ENCODE measurements at places on chromosomes 2 and 18.

DNA sequence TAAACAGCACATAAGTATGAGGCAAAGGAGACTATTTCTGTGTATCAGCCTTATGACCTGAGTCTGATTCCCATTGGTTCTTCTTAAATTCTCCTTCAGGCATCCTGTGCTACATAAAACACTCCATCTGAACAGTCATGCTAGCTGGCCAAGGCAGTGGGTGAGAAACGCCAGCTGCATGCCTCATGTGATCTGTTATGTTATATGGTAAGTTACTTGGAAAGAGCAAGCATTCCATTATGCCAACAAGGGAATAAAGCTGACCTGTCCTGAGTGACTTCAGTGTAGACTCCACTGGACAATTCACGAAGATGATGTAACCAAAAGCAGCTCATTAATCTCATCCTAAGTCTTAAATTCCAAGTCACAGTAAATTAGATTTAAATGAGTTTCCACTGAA is 216.5 kb upstream of the FN1 start:
- DNase-seq: no peak

- DNase-seq: no peak
These were observed 14.4 kb upstream of the MYO3B start for GRCh38 chr2:170163411-170164065.

DNA sequence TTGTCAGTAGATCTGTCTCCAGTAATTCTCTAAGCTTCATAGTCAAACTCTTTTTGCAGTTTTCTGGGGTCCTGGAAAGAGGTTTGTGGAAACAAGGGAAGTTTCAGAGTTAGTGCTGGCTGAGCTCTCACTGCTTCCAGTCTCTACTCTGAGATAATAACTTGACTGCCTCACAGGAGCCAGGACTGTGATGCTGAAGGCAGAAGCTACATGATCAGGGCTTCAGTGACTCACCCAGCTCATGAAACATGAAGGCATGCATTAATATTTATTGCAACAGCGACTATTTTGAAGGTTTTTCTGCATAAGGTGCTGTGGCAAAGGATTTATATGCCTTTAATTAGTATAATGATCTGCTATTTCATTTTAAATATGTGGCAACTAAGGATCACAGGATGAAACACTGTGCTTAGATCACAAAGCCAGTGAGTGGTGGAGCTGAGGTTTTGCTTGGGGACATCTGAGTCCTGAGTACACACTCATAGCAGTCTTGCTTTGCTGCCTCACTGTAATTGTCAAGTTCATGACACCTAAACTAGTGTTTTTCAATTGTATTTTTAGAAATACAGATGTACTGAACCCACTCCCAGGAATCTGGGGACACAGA is 448.4 kb upstream of the GCFC2 start:
- no peak for DNase-seq

DNA sequence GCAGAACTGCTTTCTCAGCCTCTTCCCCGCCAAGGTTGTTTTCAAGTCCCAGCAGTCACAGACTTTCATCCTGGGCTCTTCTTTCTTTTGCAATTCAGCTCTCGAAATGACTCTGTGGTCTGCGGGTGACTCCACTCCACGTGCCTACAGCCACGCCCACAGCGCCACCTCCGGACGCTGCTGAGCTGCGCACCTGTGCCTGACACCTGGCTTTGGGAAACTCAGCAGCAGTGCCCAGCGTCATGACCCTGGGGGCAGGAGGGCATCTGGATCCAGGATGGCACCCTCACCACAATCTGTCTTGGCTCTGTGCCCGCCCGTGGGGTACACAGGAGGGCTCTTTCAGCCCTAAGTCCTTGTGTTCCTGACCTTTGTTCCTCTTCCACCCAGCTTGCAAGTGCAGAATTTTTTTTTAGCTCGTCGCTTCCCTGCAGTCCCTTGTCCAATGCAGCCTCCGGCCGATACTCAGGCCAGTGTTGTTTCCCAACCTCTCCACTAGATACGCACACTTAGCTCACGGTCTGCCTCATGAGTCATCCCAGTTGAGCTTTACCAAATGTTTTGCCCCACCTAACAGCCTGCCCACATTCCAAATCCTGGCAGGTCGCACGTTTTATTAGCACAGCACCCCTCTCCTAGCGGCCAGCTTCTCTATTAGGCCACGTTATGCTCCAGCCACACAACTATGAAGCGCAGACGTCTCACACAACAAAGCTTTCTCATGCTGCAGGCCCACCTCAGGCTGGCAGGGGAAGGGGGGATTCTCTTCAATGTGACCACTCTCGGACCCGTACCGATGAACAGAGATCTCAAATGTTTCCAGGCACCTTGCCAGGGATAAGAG is 6.5 kb upstream of the CAPN10 start:
- no peak for DNase-seq

DNA sequence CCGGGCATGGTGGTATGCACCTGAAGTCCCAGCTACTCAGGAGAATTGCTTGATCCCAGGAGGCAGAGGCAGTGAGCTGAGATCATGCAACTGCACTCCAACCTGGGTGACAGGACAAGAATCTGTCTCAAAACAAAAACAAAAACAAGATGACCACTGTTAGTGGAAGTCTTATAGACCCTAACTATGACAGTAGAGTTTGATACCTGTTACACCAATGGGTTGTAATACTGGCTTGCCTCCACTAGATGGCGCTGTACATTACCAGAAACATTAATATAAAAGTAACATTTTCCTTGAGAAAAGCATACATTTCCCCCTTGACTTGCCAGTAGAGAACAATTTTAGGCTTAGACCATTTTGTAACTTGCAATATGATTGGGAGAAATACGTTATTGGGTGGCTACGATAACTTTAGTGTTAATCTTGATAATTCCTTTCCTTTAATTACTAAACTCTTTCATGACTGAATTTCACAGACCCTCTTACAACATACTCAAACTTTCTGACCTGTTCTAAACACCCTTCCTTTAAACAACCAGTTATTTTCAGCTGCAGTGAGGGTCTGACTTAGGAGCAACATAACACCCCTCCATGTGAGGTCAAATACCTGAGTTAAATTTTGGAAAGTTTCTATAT is 19.5 kb downstream of the SLC25A52 start:
- DNase-seq: peak; percentile 32

- no peak for DNase-seq
These were observed 773.7 kb downstream of the TSN start for GRCh38 chr2:122528958-122529705.

GRCh38 chr2:234289834-234290590 is 206.9 kb downstream of the ARL4C start:
- DNase-seq: no peak

GRCh38 chr2:191304939-191305875 is 60.0 kb downstream of the MYO1B start:
- no peak for DNase-seq

DNA sequence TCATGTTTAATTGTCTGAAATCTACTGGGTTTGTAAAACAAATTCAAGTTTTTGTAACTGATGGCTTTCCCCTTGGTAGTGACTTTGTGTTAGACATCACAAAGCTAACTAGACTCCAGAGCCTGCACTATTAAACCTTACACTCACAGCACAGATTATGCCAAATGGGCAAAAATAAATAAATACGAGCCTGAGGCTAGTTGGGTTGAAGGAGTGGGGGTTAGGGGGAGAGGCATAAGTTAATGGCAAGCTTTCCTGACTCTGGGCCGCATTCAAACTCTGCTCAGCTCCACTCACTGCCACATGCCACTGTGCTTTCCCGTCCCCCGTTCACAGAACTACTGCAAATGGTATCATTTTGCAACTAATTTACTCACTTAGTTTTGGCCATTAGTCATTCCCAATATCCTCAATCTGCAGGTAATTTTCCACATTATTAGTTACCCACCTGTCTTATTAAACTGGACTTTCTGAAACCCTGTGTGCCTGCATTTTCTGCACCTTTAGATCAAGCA is 1079.9 kb upstream of the PIK3C3 start:
- DNase-seq: no peak

DNA sequence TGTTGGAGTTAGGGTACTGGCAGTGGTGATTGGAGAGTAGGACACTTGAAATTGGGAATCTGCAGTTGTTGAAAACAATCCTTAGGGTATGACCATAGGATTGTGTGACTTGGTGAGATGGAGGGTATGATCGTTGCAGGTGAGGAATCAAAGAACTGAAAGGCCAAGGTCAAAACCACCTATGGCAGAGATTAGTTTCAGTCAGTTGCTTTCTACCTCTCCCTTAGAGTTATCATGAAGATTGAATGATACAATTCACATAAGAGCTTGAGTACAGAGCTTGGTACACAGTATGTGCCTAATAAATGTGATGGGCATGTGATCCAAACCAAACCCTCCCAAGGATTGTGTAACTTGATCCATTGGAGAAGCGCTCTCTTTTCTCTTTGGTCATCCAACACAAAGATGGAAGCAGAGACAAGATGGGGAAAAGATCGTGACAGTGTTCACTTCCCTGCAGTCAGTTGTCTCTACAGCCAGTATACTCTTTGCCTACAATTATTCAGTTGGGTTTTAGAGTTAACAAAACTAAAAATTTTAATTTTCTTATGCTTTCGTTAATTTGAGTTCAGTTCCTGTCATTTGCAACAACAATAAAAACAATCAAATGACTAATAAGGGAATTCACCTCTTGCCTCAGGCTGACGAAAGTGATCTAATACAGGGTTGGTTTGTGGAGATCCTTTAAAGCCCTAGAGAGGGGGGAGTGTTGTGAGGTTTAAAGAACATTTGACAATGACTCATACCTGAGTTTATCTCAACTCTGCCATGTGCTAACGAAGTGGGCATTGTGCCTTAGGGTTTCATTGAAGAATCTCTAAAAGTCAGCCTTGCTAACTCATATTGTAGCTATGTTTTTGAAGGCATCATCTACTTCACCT is 14.8 kb upstream of the SMAD2 start:
- no peak for DNase-seq

- peak; percentile 40 for DNase-seq
These were observed 11.8 kb downstream of the CHRNA1 start for GRCh38 chr2:174752403-174753037.

GRCh38 chr2:79511320-79511951 is 1.4 kb upstream of the CTNNA2 start:
- DNase-seq: no peak

DNA sequence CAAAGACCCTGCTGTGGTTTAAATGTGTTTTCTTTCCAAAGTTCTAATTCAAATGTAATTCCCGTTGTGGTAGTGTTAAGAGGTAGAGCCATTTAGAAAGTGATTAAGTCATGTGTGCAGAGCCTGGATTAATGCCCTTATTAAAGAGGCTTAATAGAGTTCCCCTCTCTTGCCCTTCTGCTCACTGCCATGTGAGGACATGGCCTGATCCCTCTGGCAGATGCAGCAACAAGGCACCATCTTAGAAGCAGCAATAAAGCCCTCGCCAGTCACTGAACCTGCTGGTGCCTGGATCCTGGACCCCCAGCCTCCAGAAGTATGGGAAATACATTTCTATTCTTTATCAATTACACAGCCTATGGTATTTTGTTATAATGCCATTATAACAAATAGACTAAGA is 485.2 kb downstream of the DCDC2C start:
- no peak for DNase-seq

GRCh38 chr2:18752667-18753422 is 163.5 kb upstream of the NT5C1B start:
- DNase-seq: no peak

DNA sequence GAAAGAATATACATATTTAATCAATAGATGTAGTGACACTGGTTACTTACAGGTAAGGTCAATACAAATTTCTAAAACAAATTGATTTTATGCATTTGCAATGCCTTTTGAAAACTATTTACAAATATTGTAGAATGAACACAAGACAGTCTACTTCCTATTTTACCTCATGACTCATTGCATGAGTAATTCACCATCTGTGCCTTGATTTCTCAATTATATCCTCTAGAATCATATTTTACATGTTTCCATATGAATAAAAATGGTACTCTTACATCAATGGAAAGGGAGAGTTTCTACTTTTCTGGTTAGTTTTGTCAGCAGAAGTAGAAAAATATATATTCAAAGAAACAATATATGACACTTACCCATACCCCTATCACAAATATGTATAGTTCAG is 203.8 kb upstream of the CDH7 start:
- DNase-seq: no peak

GRCh38 chr18:24990671-24991134 is 361.3 kb downstream of the ZNF521 start:
- DNase-seq: no peak

DNA sequence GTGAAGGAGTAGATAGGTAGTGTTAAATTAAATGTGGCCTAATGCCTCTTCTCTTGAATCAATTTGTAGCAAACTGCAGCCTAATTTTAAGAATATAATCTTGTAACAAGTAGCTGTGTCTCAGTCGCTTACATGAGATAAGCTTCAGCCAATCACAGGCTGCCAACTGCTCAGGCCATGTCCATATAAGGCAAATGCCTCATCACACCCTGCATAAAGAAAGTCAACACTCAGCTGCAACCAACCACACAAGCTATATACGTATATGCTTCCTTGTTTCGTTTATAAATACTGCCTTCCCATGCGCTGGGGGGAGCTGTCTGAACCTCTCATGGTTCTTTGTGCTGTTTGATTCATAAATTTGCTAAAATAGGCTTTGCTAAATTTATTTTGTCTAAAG is 476.3 kb downstream of the TRIB2 start:
- no peak for DNase-seq

DNA sequence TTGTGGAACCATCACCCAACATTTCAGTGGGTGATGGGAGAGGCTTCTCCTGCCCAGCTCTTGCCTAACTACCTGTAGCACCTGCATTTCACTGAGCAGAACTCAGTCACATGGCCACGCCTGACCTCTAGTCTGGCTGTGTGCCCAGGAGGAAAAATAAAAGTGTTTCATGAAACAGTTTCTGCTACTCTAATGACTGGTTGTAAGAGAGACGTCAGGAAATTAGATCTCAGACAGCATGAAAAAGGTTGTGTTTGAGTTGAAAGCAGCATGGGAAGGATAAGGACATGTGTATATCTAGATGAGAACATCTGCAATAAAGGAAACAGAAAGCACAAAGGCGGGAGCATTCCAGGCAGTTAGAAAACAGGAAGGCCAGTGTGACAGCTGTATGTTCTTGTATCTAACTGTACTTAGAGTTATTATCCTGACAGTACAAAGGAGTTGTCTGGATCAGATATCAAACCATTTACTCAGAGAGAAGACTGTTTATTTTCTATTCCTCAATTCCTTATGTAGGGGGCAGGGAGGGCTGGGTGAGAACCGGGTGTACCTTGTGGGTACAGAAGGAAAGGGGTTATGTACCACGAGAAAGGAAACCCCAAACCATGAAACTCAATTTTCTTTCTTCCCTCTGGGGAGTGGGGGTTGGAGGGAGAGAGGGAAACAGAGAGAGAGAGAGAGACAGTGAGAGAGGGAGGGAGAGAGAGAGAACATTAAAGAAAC is 307.4 kb upstream of the VWC2L start:
- no peak for DNase-seq

DNA sequence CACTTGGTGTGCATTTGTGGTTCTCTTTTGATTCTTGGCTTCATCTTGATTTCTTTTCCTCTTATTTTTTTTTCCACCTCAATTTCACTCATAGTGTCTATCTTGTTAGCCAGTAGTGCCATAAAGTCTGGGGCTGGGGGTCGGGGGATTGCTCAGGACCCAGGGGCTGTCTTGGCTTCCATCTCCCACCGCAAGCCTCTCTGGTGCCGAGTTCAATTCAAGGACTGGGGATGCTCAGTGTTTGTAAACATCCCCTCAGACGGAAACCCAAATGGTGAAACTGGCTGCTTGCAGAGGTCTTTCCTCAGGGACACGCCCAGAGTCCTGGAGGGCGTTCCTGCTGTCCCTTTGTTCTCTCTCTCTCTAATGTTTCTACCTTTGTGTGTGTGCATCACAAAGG is 173.3 kb downstream of the TWIST2 start:
- DNase-seq: no peak

GRCh38 chr2:54672590-54673456 is 50.6 kb upstream of the EML6 start:
- DNase-seq: peak; percentile 47

- DNase-seq: no peak
These were observed 84.3 kb downstream of the COPS8 start for GRCh38 chr2:237170020-237170419.
